ENCODE measurements at places on chromosomes 2 and 18. TPM values are rescaled to one million over a fixed set of nuclear protein-coding genes. Genes with fewer than 3 reads are reported as not detected.

The IL36A gene
- not detected for total RNA-seq

The PELI1 gene
- 28.4 TPM for total RNA-seq

The UGT1A3 gene
- not detected for total RNA-seq

The UGT1A4 gene
- not detected for total RNA-seq

The CD302 gene
- 19.7 TPM for total RNA-seq

The SPEG gene
- total RNA-seq = 61.9 TPM

The PLEKHH2 gene
- 79.4 TPM for total RNA-seq

The TTR gene
- total RNA-seq = 15.6 TPM

The ASPRV1 gene
- 2.2 TPM for total RNA-seq

The RGPD4 gene
- 2.2 TPM for total RNA-seq

The CCDC121 gene
- total RNA-seq = 10.6 TPM

The HES6 gene
- total RNA-seq = 1.2 TPM

The TSPYL6 gene
- total RNA-seq = 0.24 TPM

The GDF7 gene
- 11.8 TPM for total RNA-seq

The LONRF2 gene
- 3.4 TPM for total RNA-seq

The IL1RL2 gene
- total RNA-seq = not detected

The DDX1 gene
- 90.3 TPM for total RNA-seq

The ABCB11 gene
- 7.9 TPM for total RNA-seq

The ST3GAL5 gene
- total RNA-seq = 10.4 TPM

The ZBTB7C gene
- 1.7 TPM for total RNA-seq

The ZC3H15 gene
- 54.9 TPM for total RNA-seq

The MEP1B gene
- total RNA-seq = 2.6 TPM

The DNER gene
- 4.1 TPM for total RNA-seq

The FER1L5 gene
- 0.48 TPM for total RNA-seq

The BARD1 gene
- 63.3 TPM for total RNA-seq

The NRP2 gene
- 167 TPM for total RNA-seq

The CLEC4F gene
- total RNA-seq = not detected

The MGAT5 gene
- 151 TPM for total RNA-seq

The HTR2B gene
- 1.2 TPM for total RNA-seq

The MC5R gene
- 1.7 TPM for total RNA-seq

The FRZB gene
- 3.9 TPM for total RNA-seq

The TNFRSF11A gene
- 8.7 TPM for total RNA-seq

The TXNL1 gene
- total RNA-seq = 45.0 TPM

The SLC19A3 gene
- total RNA-seq = 6.7 TPM

The TRIM43 gene
- not detected for total RNA-seq

The DLX1 gene
- total RNA-seq = 0.48 TPM

The MRPL53 gene
- 47.4 TPM for total RNA-seq

The KLHL30 gene
- 5.1 TPM for total RNA-seq

The PROM2 gene
- total RNA-seq = 2.4 TPM

The ANKRD30B gene
- 1.4 TPM for total RNA-seq

The RNF152 gene
- 19.3 TPM for total RNA-seq

The NEU2 gene
- total RNA-seq = not detected

The PPIG gene
- total RNA-seq = 35.4 TPM

The RAPGEF4 gene
- 19.0 TPM for total RNA-seq

The MOCOS gene
- total RNA-seq = 7.0 TPM

The CDC42EP3 gene
- 44.1 TPM for total RNA-seq

The GPR35 gene
- total RNA-seq = 3.1 TPM

The LAMA1 gene
- 8.4 TPM for total RNA-seq

The APLF gene
- 13.5 TPM for total RNA-seq

The LYPD6B gene
- total RNA-seq = 4.3 TPM

The UGT1A5 gene
- total RNA-seq = not detected

The APCDD1 gene
- 7.5 TPM for total RNA-seq

The NT5DC4 gene
- total RNA-seq = 1.2 TPM

The HOXD13 gene
- total RNA-seq = 4.8 TPM

The SERPINB13 gene
- 8.7 TPM for total RNA-seq

The KCNF1 gene
- 2.6 TPM for total RNA-seq

The WNT10A gene
- total RNA-seq = 3.6 TPM

The SPATA3 gene
- total RNA-seq = not detected

Measured in umbilical cord (tissue), 2 donors.